ENCODE measurements at places on chromosomes 2 and 18.

GRCh38 chr18:8117006-8117371, 492.2 kb upstream of the RAB12 start:
- DNase-seq, result no peak

GRCh38 chr18:75066021-75066880, 142.7 kb downstream of the PTGR3 start:
- DNase-seq, result no peak

- peak; percentile 53 for DNase-seq
These were observed 329.5 kb downstream of the PAX3 start for GRCh38 chr2:221969087-221969829.

GRCh38 chr18:80106482-80107051, 2.5 kb upstream of the ADNP2 start:
- no peak for DNase-seq

DNA sequence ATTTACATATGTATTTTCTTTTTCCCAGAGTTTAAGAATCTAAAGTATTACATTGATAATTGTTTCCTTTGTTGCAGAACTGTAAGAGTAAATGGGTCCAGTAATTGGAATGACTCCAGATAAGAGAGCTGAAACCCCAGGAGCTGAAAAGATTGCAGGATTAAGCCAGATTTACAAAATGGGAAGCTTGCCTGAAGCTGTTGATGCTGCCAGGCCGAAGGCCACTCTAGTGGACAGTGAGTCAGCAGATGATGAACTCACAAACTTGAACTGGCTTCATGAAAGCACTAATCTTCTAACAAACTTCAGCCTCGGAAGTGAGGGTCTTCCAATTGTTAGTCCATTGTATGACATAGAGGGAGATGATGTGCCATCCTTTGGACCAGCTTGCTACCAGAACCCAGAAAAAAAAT, 183.8 kb upstream of the STON1 start:
- no peak for DNase-seq

Measured in hematopoietic multipotent progenitor cell treated with erythropoietin and hydrocortisone succinate and interleukin-3 and kit ligand, for 6 days (in vitro differentiated cells).